ENCODE measurements at places on chromosomes 3 and 15. TPM values are rescaled to one million over a fixed set of nuclear protein-coding genes. Genes with fewer than 3 reads are reported as not detected.

The POC1A gene
- 1.6 TPM for total RNA-seq

DNA sequence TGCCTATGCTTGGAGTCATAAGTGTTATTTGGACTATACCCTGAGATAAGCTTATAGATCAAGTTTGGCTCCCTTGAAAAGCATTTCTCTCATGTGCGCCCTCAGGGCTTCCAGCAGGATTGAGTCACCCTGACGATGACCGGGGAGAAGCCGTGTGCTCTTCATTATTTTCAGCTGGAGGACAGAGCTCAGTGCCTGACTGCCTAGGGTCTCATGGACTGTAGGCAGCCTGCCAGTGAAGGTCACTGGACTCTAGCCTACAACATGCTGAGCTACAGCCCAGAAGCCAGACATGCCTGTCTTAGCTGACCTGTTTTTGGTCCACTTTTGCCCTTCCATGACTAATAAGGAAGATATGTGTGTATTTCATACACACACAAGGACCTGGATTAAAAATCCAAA lies 31.6 kb upstream of the NUDT16 start:
- no peak for DNase-seq

The VPS18 gene
- 15.4 TPM for total RNA-seq

GRCh38 chr3:186121278-186121677 lies 12.4 kb upstream of the ETV5 start:
- DNase-seq = no peak

The UQCC5 gene
- total RNA-seq = 29.5 TPM

The MGLL gene
- 45.9 TPM for total RNA-seq

DNA sequence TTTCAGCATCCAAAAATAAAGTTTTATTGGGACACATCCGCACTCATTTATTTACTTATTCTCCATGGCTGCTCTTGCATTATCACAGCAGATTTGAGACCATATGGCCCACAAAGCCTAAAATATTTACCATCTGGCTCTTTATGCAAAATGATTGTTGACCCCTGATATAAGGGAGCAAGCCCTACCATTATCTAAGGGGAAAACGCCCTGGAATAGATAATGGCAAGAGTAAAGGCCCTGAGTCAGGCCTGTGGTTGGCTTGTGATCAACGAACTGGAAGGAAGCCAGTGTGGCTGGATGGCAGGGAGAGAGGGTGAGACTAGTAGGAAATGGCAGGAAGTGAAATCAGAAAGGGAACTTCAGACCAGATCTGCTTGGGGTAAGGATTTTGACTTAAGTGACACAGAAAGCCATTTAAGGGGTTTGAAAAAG lies 24.6 kb upstream of the DMXL2 start:
- no peak for DNase-seq

The DZIP1L gene
- total RNA-seq = 15.4 TPM

GRCh38 chr3:59809016-59809415 lies 759.2 kb upstream of the CFAP20DC start:
- no peak for DNase-seq

- no peak for DNase-seq
These were observed 232.3 kb upstream of the MRPL3 start for GRCh38 chr3:131735116-131735515.

The SMARCC1 gene
- 38.6 TPM for total RNA-seq

DNA sequence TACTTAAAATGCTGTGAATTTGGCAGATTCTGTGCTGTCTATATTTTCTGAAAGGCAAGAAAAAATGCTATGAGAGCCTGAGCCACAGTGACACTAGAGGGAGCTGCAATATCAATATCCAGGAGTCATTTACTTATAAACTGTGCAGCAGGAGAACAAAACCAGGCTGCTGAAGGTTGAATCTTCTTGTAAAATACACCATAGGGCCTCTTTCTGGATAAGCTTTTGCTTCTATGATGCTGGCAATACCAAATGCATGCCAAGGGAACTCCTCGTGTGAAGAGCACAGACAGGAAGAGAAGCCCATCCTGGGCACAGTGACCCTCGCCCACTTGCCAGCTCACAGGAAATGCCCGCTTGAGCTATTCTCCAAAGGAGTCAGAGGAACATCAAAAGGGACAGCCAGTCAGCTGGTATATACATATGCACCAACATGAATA lies 48.0 kb upstream of the TSPAN3 start:
- no peak for DNase-seq

The CFAP20DC gene
- 0.11 TPM for total RNA-seq

- DNase-seq = no peak
These were observed 3.7 kb downstream of the SENP7 start for GRCh38 chr3:101509281-101509680.

The TM4SF18 gene
- total RNA-seq = 3.1 TPM

GRCh38 chr3:127961963-127962362 lies 46.9 kb downstream of the KBTBD12 start:
- DNase-seq = no peak

- DNase-seq = no peak
These were observed 515.9 kb downstream of the NLGN1 start for GRCh38 chr3:173913397-173913796.

GRCh38 chr15:84982301-84982920 lies 755 bp downstream of the PDE8A start:
- DNase-seq = peak; percentile 90

- DNase-seq = no peak
These were observed 653.6 kb downstream of the NAALADL2 start for GRCh38 chr3:175512700-175513099.

The MORC1 gene
- total RNA-seq = not detected

- DNase-seq = peak; percentile 13
These were observed 2.5 kb downstream of the NT5DC2 start for GRCh38 chr3:52530918-52531826.

GRCh38 chr15:42508263-42508690 lies 12.8 kb downstream of the SNAP23 start:
- DNase-seq = no peak

DNA sequence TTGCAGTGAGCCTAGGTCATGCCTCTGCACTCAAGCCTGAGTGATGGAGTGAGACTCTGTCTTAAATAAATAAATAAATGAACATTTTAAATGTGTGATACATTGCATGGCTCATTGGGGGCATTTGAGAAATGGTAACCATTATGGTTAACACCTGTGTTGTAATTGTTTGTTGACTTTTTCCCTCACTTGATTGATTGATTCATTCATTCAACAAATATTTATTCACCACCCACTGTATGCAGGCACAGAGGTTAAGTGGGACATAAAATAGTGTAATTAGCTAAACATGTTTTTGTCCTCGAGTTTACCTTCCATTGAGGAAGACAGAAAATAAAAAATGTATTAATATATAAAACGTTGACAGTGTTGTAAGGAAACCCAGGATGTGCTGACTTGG lies 127.1 kb upstream of the ANKRD28 start:
- DNase-seq = no peak

GRCh38 chr15:72838311-72838731 lies 54.8 kb upstream of the ADPGK start:
- DNase-seq = no peak

- DNase-seq = no peak
These were observed 85.9 kb downstream of the TNIK start for GRCh38 chr3:171374260-171374659.

- no peak for DNase-seq
These were observed 5.8 kb upstream of the HES1 start for GRCh38 chr3:194130188-194130587.

DNA sequence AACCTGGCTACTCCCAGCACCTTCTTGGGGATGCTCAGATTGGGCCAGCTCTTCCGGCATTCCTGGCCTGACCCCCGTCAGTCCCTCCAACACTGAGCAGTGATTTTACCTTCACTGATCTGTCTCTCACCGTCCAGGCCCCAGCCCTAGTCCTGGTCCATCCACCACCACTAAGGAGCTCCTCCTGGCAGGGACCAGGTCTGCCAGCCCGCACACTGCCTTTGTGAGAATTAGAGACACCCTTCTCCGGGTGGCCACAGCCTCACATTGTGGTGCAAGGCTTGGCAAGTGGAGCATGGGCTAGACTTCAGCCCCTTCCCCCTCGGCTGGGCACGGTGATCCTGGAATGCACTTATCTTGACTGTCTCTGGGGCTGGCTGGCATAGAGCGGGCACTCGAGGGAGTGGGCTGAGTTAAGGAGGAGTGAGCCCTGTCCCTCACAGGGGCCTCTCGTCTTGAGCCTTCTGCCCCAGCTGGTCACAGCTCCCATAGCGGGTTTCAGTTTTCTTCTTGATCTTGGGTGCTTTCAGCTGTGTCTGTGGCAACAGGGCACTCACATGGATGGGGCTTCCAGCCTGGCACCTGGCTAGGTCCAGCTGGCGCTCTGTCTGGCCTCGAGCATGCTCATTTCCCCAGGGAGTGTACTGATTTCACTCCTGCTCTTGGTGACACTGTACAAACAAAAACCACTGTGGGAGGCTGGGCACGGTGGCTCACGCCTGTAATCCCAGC lies 53.9 kb downstream of the LINGO1 start:
- DNase-seq = no peak
